RPMI7951 (cell line): ENCODE measurements at places on chromosomes 5 and 9. TPM values are rescaled to one million over a fixed set of nuclear protein-coding genes. Genes with fewer than 3 reads are reported as not detected.

QRFP gene
- not detected in 2 replicates for total RNA-seq

OBP2B gene
- not detected in 2 replicates for total RNA-seq

WWC1 gene
- total RNA-seq, result 0.10 and 0.24 TPM in 2 replicates

IFNA2 gene
- not detected in 2 replicates for total RNA-seq

SLC23A1 gene
- not detected in 2 replicates for total RNA-seq

CKMT2 gene
- 2.2 TPM in 1 of 2 replicates, not detected in the other for total RNA-seq

JAKMIP2 gene
- under 0.01 TPM in 1 of 2 replicates, not detected in the other for total RNA-seq

AHRR gene
- total RNA-seq, result 51.8 and 62.2 TPM in 2 replicates

OR5C1 gene
- total RNA-seq, result not detected in 2 replicates

CEL gene
- total RNA-seq, result 0.12 TPM in 1 of 2 replicates, not detected in the other

N4BP3 gene
- 0.12 and 0.29 TPM in 2 replicates for total RNA-seq

LHFPL2 gene
- 35.1 and 38.2 TPM in 2 replicates for total RNA-seq

SLU7 gene
- total RNA-seq, result 62.0 and 73.9 TPM in 2 replicates

HAVCR2 gene
- total RNA-seq, result 0.84 and 2.0 TPM in 2 replicates

BSPRY gene
- not detected in 2 replicates for total RNA-seq

TRIM36 gene
- 2.4 and 3.5 TPM in 2 replicates for total RNA-seq

FBLL1 gene
- 0.10 and 1.7 TPM in 2 replicates for total RNA-seq

FOXD4L3 gene
- not detected in 2 replicates for total RNA-seq

ELOVL7 gene
- 0.10 TPM in 1 of 2 replicates, not detected in the other for total RNA-seq

HAPLN1 gene
- under 0.01 TPM in 1 of 2 replicates, not detected in the other for total RNA-seq

GDF9 gene
- 0.12 and 0.39 TPM in 2 replicates for total RNA-seq
